Common myeloid progenitor, CD34-positive (primary cell): ENCODE measurements at places on chromosomes 16 and 17.

DNA sequence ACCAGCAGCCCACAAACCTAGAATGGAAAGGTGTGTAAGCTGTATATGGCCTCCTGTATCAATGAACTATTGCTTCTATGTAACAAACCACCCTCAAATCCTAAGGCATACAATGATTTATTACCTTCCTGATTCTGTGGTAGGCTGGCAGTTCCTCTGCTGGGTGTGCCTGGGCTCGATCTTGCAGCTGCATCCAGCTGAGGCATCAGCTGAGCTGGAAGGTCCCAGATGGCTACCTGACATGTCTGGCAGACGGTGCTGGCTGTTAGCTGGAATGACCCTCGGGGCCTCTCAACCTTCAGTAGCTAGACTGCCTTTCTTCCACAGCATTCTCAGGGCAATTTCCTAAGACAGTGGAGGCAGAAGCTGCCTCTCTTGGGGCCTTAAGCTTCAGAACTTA is 152.7 kb downstream of the RAB11FIP4 start:
- peak; percentile 94 for DNase-seq

GRCh38 chr17:66978514-66979061 is 14.1 kb downstream of the CACNG4 start:
- DNase-seq = no peak

DNA sequence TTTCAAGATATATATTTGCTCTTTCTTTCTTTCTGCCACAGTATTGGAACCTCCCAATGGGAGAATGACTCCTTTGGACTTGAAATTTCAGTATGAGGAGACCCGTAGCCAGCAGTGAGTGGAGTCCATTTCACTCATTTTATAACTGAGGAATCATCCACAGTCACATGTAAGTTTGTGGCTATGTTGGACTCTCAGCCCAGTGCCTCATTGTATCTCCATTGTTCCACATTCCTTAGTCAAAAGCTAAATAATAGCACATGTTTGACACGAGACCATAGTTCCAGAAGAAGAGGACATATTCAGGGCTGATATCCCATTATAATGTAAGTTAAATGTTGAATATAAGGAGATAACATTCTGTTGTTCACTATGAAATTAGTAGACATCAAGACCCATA is 12.7 kb upstream of the SPAG9 start:
- no peak for DNase-seq

DNA sequence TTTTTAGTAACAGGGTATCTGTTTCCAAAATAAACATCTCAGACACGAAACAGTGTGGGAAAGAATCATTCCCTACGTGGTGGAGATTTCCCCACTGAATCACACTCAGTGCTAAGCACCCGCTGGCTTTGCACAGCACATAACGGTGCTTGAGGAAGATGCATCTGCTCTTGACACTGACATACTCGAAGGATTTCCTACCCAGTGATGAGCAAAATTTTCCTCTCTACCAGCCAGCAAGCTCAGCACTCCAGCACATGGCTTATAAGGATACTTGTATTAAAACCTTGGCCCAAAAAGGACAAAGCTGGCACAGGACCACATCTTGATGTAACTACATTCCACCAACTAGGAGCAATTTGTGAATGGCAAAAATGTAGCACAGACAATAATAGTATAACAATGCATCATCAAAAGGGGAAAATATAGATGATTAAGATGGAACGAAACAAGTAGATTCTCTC is 59.0 kb downstream of the ANKFY1 start:
- no peak for DNase-seq

DNA sequence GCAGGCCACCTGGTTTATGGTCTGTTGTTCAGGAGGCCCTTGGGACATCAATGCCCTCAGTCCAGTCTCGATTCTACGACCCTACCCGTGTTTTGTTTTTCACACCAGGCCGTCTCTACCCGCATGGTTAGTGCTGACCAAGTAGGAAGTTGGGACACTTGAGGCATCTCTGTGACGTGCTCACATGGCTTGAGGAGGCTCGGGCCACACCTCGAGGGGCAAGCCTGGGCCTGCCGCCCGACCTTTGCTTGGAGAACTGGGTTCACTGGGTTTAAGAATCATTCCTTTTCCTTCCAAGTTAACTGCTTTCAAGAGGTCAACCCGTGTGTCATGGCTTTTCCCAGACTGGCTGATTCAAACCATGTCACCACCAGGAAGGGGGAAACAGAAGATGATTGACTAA is 86.8 kb downstream of the CMIP start:
- DNase-seq = no peak

GRCh38 chr16:3576211-3576610 is 992 bp downstream of the NLRC3 start:
- DNase-seq = no peak

- no peak for DNase-seq
These were observed 20.9 kb downstream of the ELAC2 start for GRCh38 chr17:12996941-12997340.

DNA sequence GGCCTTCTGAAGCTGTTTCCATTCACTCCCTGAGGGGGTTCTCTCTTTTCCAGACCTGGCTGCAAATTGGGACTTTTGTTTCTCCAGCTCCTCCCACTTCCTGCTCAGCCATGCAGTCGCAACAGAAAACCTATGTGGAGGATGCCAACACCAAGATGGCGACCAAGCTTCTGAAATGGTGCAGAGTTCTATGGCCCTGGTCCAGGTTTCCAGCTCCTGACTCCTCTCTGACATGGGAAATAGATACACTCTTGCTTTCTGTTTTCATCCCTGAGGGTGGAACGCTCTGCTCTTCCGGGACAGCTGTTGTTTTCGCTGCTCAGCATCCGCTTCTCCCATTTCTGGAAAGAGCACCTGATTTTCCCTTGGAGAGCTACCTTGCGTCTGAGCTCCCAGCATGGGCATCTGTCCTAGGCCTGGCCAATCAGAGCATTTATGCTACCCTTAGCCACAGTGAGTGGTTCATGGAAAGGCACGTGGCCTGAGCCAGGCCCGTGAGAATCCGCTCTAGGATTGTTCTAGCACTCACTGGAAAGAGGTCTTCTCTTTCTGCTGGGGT is 8.1 kb downstream of the GPRC5B start:
- DNase-seq = no peak

DNA sequence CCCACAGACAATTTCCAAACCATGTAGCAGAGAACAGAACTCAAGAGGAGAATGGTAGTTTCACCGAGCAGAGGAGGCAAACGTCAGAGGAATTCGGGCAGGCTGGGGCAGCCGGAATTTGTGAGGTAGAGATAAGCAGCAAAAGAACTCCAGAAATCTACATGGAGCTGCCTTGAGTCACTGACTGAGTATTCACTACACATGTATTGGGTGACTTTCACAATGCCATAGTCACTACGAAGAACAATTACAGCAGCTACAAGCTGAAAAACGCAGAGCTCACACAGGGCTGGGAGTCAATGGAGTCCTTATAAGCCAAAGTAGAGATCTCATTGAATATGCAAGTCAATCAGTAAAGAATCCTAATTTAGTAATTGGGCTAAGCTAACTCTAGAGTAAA is 13.4 kb downstream of the CMC2 start:
- DNase-seq = no peak

- no peak for DNase-seq
These were observed 10.0 kb upstream of the CYTH1 start for GRCh38 chr17:78791840-78792709.

DNA sequence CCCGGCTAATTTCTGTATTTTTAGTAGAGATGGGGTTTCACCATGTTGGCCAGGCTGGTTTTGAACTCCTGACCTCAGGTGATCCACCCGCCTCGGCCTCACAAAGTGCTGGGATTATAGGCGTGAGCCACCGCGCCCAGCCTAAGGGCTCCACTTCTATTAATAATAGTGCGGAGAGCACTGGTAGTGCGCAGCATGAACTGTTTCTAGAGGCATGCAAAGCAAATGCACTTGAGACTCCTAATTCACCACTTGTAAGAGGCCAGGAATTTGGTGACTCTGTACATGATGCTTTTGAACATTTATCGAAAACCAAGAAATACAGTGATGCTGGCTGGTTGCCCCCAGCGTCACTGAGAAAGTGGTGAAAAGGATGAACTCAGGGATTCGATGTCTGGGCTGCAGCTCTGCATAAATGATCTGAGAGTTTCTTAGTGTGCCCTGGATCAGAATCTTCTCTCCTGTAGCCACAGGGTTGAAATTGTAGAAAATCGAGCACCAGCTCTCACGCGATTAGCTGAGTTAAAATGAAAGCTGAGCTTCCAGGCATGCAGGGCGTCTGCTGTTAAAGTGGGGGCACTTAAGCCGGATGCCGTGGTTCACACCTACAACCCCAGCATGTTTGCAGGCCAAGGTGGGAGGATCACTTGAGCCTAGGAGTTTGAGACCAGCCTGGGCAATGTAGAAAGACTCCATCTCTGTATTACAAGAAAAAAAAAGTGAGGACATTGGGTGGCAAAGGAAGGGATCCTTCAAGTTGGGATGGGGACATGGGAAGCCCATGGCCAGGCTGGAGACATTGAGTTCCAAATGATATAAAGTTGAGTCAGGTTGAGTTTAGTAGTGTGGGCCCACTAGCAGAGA is 4.8 kb downstream of the RNF213 start:
- no peak for DNase-seq

GRCh38 chr16:14490235-14490634 is 139.8 kb downstream of the PARN start:
- no peak for DNase-seq

GRCh38 chr16:72291531-72291981 is 119.6 kb upstream of the PMFBP1 start:
- no peak for DNase-seq

DNA sequence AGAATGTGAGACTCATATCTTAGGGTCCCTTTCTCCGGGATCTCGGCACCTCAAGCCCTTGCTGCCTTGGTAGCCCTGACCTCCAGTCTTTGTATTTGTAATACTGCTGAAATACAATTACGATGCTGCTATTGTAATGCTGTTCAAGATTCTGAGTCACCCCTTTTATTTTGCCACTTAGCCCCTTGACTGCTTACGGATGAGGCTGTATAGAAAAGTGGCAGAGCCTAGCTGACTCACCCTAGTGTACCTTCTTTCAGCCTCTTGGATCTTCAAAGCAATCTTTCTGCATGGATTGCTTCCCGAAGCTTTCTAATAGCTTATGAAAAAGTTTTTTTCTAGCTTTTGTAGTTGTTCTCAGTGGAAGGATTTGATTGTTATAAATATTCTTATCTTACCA is 187.9 kb downstream of the KCNJ2 start:
- no peak for DNase-seq

DNA sequence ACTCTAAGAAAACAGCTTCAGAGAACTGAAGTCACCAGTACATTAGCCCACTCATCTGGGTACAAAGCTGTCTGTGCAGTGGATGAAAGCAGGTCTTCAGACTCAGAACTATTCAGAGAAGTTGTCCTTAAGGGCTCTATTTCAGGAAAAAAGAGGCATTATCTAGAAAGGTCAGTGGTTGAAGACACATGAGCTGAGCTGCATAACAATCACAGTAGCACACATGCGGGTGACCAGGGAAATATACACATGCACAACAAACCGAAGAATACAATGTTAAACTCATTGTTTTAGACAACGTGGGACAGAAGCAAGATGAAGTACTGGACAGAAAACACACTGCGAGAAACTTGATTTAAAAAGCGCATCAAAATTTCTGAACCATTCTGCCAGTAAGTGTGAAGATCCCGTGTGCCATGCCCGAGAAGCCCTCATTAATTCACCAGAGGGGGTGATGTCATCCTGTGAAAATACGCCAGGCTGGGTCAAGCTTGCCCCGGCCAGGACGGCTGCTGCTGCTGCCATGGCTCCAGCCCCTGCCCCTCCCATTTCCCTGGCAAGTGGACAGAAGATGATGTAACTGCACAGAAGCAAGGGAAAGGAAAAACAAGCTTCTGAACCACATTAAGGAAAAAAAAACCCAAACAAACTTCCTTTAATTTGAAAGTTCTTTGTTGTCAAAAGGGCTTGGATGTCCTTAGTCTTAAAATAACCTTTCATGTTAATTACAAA is 10.1 kb downstream of the DYNC1LI2 start:
- no peak for DNase-seq

DNA sequence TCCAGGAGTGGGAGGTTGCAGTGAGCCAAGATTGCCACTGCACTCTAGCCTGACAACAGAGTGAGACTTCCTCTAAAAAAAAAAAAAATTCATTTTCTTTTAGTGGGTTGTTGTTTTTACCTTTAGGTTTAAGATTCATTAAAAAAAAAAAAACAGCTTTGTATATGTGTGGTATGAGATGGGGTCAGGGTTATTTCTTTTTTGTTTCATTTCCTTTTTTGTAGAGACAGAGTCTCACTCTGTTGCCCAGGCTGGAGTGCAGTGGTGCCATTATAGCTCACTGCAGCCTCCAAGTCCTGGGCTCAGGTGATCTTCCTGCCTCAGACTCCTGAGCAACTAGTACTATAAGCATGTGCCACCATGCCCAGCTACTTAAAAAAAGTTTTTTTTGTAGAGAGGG is 47.0 kb downstream of the BCAS3 start:
- DNase-seq = no peak

GRCh38 chr17:46865100-46865499 is 13.7 kb downstream of the WNT9B start:
- DNase-seq = peak; percentile 57

- no peak for DNase-seq
These were observed 8.2 kb downstream of the CAPN15 start for GRCh38 chr16:535446-536405.

DNA sequence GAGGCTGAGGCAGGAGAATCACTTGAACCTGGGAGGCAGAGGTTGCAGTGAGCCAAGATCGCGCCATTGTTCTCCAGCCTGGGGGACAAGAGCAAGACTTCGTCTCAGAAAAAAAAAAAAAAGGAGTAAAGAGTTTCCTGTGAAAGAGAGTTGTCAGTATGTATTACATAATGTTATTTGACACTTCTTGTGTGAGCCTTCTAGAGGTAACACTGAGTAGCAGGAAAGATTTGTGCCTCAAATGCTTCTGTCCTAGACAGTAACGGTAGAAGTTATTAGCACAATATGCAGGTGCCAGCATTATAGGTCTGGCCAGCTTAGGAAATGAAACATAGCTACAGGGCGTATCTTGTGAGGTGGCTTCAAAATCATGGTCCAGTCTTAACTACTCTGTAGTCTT is 6.2 kb downstream of the RPS6KB1 start:
- DNase-seq = no peak

GRCh38 chr17:40313668-40314583 is 4.9 kb downstream of the RARA start:
- DNase-seq = no peak

DNA sequence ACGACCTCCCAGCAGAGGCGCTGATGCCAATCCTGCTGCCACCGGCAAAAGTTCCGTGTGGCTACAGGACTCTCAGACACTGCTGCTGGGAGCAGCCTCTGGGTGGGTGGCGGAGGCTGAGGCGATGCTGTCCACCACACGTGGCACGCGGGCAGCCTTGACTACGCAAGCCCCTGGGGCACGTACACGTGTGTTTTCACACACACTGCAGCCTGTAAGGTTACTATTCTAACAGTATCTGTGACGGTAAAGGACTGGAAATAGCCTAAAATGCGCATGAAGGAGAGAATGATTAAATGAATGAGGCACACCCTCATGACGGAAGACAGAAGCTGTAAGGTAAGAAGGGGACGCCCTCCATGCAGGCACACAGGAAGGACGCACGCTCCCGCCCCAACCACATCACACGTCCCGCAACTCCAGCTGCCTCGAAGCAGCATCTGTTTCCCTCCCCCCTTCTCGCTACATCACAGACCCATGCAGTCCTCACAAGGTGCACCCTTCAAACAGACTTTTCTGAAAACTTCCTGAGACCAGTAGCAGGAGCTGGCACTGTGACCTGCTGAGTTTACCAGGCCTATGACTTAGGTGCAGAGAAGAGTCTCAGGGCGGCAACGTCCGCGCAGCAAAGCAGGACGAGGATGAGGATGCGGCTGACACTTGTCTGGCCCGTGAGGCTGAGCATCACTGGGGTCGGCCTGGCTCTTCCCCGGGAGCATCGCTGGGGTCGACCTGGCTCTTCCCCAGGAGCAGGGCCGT is 28.7 kb upstream of the FASN start:
- DNase-seq = no peak

GRCh38 chr16:81732699-81733098 is 46.4 kb upstream of the PLCG2 start:
- DNase-seq = no peak
